ENCODE measurements at places on chromosomes 3 and 15.
A peak's percentile ranks its signal among the peaks of the same experiment; 100 is the strongest.

GRCh38 chr3:141228395-141228794 lies 3.2 kb upstream of the PXYLP1 start:
- DNase-seq: no peak

DNA sequence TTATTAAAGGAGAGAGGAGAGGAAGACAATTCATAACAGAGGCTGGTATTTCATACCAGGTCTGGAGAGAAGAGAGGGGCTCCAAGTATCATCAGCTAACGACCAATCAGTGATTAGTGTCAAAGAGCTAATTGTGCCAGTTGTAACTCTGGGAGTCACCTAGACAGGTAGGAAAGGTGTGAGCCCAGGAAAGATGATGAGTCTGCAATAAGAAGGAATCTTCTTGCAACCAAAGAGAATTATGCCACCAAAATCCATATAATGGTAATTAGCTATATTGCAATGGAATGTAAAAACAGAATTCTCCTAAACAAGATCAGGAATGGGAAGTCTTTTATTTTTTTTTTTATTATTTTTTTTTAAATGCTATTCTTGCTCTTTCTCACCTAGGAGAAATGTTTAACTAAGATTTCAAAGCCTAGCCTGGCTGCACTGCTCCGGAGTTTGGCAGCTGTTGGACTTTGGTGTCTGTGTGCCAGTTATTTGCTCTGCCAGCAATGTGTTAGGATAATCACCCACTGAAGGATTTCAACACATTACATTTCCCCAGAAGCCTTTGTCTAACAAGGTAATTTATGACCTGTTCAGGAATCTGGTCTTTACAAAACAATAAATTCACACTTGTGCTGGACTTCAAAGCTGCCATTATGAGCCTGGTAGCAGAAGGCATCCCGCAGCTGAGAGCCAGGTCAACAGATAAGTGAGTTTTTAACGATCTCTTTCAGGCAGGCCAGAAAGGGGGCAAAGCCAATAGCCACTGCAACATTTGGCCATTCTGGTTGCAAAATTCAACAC lies 89.4 kb downstream of the FOXB1 start:
- DNase-seq: no peak

GRCh38 chr15:67385971-67386370 lies 131.4 kb downstream of the IQCH start:
- DNase-seq: no peak

- DNase-seq: no peak
Measured at GRCh38 chr3:32948625-32949445, 2.6 kb upstream of the CCR4 start.

GRCh38 chr3:185595526-185595925 lies 9.4 kb downstream of the SENP2 start:
- DNase-seq: peak; percentile 31

- no peak for DNase-seq
Measured at GRCh38 chr3:195761123-195761566, 40.4 kb downstream of the MUC20 start.

DNA sequence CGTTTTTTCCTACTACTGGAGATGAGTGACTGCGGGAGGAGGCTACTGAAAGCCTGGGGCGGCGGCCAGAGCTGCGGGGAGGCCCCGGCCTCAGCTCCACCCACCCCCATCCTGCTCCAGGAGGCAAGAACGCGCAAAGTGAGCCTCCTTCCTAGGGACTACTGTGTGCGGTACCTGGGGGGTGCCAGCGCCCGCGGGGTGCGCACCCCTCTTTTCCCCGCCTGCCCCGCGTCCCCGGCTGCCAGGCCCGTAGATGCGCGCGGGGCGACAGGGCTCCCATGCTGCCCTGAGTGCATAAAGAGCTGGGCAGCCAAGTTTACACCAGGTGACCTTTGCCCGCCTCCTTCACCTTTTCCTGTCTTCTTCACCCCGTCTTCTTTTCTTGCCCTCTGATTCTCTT lies 2.5 kb upstream of the USF3 start:
- no peak for DNase-seq

GRCh38 chr15:48802257-48802656 lies 8.6 kb downstream of the CEP152 start:
- DNase-seq: no peak

DNA sequence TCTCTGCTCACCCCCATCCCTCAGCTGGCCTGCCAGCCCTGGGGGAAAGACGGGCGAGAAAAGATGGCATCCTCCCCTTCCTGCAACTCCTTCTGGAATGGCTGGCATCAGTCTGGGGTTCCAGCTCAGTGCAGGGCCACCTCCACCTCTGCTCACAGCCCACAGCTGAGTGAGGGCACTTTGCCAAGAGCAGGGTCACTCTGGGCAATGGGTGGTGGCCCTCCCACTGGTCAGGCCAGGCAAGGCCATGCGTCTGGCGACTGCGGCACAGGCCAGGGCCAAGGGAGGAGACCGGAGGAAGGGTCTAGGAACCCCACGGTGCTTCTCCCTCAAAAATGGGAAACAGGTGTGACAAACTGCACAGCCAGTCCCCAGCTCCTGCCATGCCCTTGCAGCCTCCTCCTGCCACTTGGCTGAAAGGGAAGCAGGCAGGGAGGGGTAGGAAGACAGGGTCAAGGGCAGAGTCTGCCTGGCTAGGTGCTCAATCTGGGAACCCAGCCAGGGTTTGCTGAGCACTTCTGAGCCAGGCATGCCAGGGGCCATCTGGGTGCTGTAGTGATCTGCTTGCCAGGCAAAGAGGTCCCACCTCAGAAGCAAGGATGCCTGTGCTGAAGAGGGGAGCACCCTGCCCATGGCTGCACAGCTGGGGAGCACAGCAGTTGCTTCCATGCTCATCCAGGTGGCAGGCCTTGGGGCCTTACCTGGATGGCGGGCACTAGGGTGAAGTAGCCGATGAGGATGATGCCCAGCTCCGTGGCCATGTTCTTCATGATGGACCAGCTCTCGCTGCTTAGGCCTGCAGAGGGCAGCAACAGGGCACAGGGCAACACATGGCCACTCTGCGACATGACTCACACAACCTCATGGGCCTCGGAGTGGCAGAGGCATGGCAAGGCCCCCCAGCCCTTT lies 41.2 kb downstream of the PTPN23 start:
- no peak for DNase-seq

- no peak for DNase-seq
Measured at GRCh38 chr3:112980080-112980479, 5.2 kb upstream of the CD200R1 start.

DNA sequence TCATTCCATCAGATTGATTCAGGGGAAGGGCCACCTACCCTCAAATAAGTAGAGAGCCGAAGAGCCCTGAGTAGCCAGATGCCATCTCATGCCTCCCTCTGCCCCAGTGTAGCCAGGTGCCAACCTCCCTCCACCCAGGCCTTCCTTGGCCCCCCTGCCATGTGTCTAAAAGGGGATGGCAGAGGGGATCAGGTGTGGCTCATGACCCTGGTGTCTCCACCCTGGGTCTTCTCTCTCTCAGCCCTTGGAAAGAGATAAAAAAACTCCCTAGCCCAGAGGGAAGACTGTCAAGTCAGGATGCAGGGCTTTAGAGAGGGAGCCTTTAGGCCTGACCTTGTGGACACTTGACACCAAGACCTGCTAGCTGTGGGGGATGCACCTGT lies 5.2 kb downstream of the GRM2 start:
- no peak for DNase-seq

GRCh38 chr3:132009241-132009640 lies 25.6 kb downstream of the CPNE4 start:
- DNase-seq: no peak

DNA sequence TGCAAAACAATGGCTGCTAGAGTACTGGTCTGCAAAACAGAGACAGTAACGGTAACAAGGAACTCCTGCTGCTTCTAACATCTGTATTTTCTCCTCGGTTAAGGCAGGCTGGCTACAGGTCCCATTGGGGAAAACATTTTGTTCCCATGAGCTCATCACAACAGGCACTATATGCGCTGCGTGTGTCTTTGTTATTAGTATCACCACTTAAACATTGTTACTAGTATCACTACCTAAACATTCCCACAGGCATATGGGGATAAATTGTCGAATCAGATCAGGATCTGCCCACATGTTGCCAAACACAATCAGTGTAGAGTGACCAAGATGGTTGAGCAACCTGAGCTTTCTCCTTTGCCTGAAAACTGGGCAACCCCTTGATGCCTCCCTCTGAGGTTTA lies 77.2 kb downstream of the TOP2B start:
- DNase-seq: no peak

- no peak for DNase-seq
Measured at GRCh38 chr3:127732303-127732702, 59.6 kb downstream of the ABTB1 start.

- no peak for DNase-seq
Measured at GRCh38 chr15:36392676-36393266, 186.7 kb upstream of the CDIN1 start.

- no peak for DNase-seq
Measured at GRCh38 chr15:22981051-22981840, 1.1 kb upstream of the CYFIP1 start.
